MV-4-11 (cell line): ENCODE measurements at places on chromosomes 11 and 22.

DNA sequence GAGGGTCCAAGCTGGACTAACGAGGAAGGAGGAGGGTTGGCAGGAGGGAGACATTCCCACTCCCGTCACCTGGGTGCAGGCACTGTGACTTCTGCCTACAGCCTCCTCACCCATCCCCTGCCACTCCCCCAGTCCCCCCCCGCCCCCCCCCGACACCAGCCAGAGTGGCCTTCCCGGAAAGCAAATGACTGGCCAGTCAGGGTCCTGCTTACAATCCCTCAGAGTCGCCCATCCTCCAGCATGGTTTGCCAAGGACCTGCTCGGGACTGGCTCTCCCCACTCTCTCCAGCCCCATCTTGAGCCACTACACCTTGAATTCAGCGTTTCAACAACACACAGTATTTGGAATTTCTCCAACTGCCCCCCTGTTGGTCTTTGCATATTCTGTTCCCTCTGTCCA, 59.6 kb downstream of the THAP12 start:
- DNase-seq = no peak

DNA sequence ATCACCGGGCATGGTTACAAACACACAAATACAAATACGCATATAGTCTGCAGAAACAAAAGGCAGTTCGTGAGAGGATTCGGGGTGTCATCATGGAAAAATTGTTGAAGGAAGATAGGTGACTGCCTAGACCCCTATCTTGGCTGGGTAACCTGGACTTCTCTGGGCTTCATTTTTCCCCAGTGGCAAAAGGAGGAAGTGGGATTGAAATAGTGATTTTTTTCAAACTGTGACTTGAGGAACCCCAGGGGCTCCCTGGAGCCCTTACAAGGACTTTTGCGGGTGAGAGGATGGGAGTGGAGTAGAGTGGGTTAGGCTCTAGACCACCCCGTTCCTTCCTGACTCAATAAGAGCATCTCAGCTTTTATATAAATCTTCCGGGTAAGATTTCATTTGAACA, 1.0 kb upstream of the ELF5 start:
- peak; percentile 13 for DNase-seq

DNA sequence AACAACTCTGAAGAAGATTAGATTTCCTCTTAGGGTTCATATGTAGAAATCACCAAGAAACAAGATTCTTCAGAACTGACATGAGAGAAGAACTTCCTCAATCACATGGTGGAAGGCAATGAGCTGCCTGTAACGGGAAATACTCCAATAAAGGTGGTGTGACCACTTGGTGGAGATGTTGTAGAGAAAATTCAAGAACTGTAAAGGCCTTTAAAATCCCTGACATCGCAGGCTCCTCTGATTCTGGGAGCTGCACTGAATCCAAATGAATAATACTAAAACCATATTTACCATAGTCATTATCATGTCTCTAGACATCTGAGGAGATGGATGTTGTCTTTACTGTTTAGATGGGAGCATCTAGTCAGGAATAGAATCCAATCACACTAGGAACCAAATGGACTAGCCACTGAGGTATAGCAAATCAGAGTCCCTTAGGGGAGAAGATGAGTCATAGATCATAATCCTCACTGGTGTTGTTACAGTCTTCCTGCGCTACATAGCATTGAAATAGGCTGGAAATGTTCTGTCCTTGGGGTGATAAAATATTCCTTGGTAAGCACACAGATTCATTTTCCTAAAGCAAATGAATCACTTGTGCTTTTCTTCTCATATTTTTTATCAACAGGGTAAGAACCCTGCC, 321.6 kb upstream of the TENM4 start:
- DNase-seq = peak; percentile 45

GRCh38 chr11:19328586-19329311, 88.0 kb upstream of the E2F8 start:
- no peak for DNase-seq

- DNase-seq = no peak
Observed at GRCh38 chr22:50118129-50118528, 28.3 kb downstream of the MOV10L1 start.

DNA sequence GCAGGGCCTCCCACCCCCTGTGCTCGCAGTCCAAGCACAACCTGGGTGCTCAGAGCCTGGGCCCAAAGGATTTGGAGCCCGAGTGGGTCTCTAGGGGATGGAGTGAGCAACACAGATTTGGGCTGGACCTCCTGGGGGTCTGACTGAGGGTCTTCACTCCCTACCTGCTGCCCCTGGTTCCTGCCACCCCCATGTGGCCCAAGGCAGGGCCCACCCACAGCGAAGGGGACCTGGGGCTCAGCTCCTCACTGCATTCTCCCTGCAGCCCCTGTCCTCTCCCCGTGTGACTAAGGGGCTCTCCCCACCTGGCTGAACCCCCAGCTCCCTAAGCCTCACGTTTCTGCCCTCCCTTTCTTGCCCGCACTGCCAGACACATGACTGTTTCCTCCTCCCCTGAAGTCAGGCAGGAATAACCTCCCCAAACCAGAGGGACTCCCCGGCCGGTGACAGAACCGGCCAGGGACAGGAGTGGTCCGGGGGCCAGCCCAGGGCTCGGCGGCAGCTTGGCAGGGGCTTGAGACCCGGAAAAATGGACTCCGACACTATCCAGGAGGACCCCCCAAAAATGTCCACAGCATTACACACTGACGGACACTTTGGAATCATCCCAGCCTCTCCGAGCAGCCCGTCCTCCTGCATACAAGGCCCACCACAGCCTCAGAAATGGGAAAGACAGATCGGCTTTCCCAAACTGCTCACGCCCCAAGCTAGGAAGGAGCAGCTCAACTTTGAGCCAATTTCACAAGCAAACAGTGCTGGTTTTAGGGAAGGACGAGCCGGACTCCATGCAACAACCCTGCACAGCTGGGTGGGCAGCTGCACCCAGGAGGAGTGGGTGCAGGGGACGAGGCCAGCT, 57.8 kb downstream of the BRD1 start:
- no peak for DNase-seq

DNA sequence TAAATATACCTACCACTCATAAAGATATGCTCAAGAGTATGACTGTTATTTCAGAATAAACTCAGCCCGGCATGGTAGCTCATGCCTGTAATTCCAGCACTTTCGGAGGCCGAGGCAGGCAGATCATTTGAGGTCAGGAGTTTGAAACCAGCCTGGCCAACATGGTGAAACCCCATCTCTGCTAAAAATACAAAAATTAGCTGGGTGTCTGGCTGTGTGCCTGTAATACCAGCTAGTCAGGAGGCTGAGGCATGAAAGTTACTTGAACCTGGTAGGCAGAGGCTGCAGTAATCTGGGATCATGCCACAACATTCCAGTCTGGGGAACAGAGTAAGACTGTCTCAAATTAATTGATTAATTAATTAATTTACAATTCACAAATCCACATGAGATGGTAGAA, 208.2 kb upstream of the PDGFD start:
- DNase-seq = no peak

- no peak for DNase-seq
Observed at GRCh38 chr11:126163779-126164178, 47.7 kb downstream of the RPUSD4 start.

GRCh38 chr11:74279256-74279655, 32.2 kb downstream of the P4HA3 start:
- no peak for DNase-seq

GRCh38 chr22:40534379-40535188, 101.9 kb downstream of the MRTFA start:
- peak; percentile 86 for DNase-seq

- peak; percentile 55 for DNase-seq
Observed at GRCh38 chr22:31233001-31233400, 20.9 kb downstream of the LIMK2 start.

- peak; percentile 56 for DNase-seq
Observed at GRCh38 chr22:27987557-27987956, 68.5 kb upstream of the PITPNB start.

- DNase-seq = peak; percentile 19
Observed at GRCh38 chr11:44130751-44131150, 35.3 kb downstream of the EXT2 start.

DNA sequence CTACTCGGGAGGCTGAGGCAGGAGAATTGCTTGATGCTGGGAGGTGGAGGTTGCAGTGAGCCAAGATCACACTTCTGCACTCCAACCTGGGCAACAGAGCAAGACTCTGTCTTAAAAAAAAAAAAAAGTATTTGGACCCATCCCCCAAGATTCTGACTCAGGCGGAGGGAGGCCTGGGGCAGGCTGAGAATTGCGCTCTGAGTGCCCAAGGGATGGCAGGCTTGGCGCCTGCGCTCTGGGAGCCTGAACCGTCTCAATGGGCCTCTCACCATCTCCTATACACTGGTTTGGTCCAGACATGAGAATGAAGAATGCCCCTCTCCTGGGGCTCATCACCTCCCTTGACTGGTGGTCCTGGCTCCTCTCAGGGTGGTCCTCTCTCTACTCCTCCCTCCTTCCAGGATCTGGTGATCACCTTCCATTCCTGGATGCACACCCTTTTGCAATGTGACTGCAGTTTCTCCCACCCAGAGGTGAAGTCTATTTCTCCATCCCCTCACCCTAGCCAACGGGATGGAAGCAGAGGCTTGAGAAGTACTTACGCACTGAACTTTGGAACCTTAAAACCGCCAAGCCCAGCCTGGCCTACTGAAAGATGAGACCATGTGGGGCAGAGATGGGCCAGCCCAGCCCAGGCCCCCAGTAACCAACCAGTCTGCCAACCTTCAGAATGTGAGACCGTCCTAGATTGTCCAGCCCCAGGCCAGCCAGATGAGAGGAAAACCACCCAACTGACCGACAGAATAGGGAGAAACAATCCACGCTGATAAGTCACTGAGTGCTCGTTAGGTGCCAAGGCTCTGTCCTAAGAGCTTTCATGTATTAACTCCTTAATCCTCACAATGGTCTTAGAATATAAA, 4.9 kb downstream of the POLR3H start:
- no peak for DNase-seq

GRCh38 chr11:124877631-124877909, 12.3 kb downstream of the ROBO3 start:
- DNase-seq = no peak

GRCh38 chr11:30107899-30108298, 91.1 kb upstream of the KCNA4 start:
- peak; percentile 18 for DNase-seq

- no peak for DNase-seq
Observed at GRCh38 chr22:27299181-27300085, 502.1 kb downstream of the MN1 start.

DNA sequence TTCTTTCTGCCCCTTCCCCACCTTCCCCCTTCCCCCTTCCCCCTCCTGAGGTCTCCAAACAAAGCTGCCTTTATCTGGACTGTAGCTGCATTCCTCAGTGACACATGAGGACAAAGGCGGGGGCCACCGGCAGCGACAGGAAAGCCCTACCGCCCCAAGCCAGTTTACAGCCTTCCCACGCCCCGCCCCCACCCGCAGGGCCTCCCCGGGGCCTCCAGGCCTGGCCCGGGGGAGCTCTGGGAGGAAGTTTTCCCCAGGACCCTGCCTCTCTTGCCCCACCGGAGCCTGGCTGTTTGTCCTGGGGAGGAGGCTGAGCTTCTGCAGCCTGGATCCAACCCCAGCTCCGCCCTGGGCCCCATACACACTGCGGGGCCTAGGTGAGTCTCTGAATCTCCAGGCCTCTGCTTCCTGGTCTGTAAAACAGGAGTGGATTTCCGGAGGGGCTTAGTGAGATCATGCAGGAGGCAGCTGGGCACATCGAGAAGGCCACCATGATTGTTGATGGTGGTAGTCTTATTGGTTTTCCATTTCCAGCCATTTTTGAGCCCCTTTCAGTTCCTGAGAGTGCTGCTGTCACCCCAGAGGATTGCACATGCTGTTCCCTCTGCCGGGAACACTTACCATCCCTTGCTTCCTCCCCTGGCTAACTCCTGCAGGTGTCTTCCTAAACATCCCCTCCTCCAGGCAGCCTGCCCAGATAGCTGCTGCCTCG, 130.7 kb downstream of the MN1 start:
- no peak for DNase-seq

DNA sequence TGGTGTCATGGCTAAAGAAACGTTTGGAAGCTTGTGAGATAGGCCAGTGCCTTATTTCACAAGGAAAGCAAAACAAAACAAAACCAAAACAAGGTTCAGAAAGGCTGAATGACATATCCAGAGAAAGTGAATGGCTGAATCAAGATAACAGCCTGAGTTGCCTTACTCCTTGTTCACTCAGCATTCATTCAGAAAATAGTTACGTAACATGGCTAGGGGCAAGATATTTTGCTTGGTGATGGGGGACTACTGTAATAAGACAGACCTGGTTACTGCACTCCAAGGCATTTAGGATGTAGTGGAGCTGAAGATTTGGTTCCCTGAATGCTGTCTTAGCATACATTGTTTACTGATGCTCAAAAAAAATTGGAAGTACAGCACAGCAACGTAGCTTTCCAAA, 47.7 kb downstream of the C11orf91 start:
- DNase-seq = no peak

DNA sequence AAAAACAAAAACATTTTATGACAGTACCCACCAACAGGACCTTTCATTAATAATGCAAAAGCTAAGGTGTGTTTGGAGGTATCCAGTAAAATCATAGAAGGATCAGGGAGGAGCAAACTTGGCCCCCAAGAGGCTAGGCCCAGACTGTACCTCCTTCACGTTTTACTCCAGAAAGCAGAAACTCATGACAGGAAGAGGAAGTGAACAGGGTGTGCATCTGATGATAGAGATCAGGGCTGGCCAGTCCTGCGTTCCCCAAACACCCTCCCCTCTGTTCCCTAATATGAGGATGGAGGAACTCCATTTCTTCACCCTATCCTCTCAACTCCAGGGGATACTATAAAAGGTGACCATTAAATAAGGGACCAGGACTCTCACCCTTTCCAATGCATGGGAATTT, 10.2 kb upstream of the MS4A12 start:
- DNase-seq = peak; percentile 75

DNA sequence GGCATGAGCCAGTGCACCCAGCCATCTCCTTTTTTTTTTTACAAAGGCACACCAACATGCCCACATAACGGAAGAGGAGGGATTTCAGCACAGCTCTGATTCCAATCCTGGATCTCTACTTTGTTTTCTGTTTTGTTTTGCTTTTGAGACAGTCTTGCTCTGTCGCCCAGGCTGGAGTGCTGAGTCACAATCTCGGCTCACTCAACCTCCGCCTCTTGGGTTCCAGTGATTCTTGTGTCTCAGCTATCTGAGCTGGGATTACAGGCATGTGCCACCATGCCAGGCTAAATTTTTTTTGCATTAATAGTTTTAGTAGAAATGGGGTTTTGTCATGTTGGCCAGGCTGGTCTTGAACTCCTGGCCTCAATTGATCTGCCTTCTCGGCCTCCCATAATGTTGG, 28.1 kb downstream of the VSTM5 start:
- DNase-seq = no peak

- DNase-seq = peak; percentile 12
Observed at GRCh38 chr11:67644042-67644441, 4.5 kb upstream of the TBX10 start.

DNA sequence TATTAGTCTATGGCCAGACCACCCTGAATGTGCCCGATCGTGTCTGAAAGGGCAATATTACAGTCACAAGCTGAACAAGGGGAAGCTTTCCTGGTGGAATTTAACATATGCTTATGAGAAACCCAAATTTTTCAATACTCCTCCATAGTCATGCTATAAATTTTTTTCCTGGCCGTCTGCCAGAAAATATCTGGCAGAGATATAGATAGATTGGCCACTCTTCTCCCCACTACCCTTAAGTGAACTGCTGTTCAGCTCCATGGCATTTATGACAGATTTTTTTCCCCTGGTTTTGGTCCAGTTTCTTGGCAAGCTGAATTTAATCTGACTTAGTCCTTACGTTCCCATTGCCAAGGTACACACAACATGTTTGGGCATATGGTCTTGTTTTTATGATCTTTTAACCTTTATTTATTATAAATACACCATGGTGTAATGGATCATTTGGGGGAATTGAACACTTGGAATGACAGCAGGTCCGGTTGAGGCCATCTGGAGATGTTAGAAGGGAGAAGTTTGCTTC, 328.5 kb downstream of the CNTN5 start:
- no peak for DNase-seq

- no peak for DNase-seq
Observed at GRCh38 chr11:77442394-77443053, 31.4 kb downstream of the PAK1 start.
